GM18507 (cell line): ENCODE measurements at places on chromosomes 2 and 18.

- no peak for DNase-seq
Measured at GRCh38 chr18:3995476-3996102, 459.5 kb downstream of the DLGAP1 start.

DNA sequence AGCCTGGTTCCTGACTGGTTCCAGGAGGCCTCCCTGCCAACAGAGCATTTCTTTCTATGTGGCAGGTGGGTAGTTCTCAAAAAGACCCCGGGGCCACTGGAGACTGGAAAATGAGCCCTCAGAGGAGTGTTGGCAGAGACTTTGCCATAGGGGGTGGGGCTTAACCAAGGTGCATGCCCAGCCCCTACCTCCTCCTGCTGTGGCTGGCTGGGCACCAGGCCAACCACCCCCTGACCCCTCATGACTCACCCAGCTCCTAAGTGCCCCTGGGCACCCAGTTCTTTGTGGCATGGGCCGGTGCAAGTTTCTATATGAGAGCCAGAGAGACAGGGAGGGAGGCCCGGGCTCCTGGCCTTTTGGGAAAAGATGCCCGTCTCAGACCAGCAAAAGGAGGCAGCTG, 98.2 kb upstream of the SMAD2 start:
- no peak for DNase-seq

GRCh38 chr2:223187256-223187655, 135.3 kb downstream of the KCNE4 start:
- no peak for DNase-seq

DNA sequence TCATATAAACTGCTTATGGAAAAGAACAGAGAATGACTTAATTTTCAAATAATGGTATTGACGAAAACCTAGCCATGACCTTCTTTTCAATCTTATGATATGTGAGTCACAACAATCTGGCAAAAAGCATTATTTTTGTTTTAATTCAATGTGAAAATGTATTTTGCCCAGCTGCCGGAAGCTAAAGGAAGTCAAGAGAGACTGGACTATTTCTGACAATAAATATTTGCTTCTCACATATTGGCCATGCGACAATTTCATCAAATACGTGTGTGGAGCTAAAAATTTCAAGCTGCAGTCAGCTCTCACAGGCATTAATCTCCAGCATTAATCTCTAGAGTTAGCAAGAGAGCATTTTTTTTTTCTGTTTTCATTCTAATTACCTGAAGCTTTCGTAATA, 881.0 kb downstream of the CPS1 start:
- DNase-seq = no peak

DNA sequence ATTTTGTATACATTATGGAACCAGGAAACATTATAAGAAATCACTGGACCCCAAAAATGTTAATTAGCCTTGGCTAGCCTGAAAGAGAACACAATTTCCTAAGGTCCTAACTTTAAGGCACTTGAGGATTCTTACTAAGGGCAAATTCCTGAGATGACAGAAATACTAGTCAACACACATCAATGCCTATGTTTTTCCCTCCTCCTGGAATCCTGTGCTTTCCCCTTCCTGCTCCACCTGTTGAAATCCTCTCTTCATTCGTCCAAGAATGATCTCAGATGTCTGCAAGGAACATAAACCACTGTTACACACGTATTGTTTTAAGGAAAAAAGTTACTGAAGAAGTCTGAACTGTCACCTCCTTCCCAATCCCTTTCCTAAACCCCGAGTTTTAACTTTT, 21.2 kb upstream of the DARS1 start:
- no peak for DNase-seq

- no peak for DNase-seq
Measured at GRCh38 chr2:45769056-45769455, 117.6 kb downstream of the PRKCE start.

DNA sequence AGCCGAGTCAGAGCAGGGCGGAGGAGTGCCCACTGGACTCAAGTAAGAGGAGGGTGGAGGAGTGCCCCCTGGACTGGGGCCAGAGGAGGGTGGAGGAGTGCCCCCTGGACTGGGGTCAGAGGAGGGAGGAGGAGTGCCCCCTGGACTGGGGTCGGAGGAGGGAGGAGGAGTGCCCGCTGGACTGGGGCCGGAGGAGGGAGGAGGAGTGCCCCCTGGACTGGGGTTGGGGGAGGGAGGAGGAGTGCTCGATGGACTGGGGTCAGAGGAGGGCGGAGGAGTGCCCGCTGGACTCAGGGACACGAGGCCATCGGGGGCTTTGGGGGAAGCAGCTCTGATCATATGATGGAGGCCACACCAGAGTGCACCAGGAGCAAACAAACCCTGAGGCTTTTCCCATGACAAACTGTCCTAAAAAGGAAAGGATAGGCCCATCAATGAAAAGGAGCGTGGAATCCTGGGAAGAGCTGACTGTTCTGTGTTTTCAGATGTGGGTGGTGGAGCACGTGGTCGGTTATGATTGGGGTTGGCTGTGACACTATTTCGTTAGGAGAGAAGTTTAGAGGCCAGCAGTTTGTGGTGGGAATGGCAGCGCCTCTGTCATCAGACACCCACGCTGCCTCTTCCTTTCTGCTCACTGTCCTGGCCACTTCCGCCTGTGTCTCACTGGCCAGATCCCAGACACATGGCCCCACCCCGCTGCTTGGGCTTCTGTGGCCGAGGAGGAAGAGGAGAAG, 24.5 kb upstream of the HPCAL1 start:
- DNase-seq = no peak

DNA sequence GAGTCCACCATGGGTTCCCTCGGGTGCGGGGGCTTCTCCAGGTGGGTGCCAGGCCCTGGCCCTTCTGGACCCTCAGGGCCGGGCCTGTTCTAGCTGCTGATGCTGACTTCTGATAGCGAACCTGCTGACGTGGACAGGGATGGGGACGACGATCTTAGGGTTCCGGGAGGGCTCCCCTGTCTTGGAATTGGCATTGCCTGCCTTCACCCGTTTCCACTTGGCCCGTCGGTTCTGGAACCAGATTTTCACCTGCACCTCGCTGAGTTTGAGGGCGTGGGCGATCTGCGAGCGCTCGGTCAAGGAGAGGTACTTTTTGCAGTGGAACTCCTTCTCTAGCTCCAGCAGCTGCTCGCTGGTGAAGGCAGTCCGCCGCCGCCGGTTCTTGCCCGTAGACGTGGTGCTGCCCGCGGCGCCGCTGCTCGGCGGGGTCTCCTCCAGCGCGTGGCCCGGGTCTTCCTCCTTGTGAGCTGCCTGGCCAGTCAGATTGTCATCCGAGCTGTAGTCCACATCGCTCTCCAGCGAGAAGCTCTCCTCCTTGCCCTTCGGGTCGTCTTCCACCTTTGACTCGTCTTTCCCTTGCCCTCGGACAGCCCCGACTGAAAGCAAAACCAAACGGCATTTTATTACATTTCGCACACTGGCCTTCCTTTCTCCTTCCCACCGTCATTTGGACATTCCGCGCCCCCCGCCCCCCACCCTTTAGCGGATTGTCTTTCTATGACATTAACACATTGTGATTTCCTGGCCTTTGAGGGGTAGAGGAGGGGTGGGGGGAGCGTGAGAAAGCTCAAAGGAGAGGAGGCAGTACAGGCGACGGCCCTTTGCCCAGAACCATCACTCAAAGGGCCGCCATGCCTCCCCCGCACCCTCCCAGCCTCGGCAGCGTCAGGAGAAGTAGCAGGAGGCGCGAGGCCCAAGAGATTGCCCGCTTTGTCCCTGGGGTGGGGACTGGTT, 2.1 kb downstream of the GBX2 start:
- DNase-seq = no peak

DNA sequence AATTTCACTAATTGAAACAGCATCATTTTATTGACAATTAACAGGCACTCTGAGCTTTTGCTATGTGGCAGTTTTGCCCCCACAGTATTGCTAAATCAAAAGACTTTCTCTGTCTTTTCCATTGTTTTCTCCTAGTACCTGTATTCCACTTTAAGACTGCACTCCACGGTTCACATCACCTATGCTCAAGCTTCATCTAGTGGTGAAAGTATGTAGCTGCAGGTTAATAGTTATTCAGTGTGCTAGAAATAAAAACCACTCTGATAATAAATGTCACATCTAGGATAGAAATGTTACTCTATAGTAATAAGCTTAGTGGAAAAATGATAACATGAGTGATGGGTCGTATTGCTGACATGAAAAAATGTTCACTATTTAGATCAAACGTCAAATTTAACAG, 24.6 kb downstream of the ARL6IP6 start:
- DNase-seq = no peak

- DNase-seq = no peak
Measured at GRCh38 chr18:10417664-10418063, 36.8 kb upstream of the APCDD1 start.

DNA sequence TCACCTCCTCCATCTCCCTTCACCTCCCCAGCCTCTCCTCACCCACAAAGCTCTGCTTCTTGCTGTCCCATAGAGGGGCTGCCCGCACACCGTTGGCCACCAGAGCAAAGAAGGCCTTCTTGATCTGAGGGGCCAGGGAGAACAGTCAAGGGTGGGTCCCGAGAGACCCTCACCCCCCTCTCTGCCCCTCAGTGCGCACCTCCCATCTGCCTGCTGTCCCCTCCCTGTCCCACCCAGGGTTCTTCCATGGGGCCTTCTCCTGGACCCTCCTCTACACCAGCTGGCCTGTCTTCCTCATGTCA, 3.2 kb downstream of the PRKAG3 start:
- DNase-seq = no peak

DNA sequence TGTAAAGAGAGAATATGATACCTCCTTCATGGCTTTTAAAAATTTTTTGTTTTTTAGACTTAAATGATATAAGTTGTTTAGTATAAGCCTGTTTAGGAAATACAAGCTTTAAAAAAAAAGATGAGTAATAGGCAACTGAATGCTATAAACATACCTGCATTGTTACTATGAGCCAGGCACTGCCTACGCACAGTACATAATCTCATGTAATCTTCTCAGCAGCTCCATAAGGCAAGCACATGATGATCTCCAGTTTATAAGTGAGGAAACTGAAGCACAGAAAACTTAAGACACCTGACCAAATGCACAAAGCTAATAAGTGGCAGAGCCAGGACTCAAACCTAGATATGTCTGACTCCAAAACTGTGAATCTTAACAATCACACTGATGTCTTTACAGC, 156.3 kb upstream of the SLC1A4 start:
- DNase-seq = no peak

DNA sequence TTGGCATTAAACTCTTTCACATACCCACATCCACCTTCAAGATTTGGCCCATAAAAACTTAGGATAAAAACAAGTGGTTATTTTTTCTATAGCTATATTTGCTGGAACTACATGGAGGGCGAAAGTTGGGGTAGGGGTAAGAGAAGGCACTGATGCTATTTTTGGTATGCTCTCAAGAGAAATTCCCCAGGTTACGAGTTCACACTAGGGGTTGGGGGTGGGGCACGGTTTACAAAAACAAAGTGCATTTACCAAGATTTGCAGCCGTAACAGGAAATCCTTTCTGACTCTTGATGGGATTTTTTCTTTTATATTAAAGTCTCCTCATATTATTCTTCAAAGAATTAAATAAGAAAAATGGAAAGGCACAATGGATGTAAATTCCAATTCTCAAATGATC, 6.8 kb downstream of the SERPINE2 start:
- DNase-seq = no peak

DNA sequence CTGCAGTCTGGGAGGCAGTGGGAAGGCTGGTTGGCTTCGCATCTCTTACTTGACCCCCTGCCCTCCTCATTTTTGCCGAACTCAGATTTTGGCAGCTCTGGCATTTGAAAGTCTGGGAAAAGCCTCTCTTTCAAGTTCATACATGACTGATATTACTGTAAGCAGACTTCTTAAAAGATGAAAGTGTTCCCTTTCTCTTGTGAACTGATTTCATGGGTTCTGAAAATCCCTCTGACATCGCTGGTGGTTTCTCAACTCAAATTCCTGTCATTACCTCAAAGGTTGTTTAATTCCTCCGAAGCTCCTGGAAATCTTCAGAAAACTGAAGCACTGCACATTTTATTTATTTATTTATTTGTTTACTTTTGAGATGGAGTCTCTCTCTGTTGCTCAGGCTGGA, 16.9 kb upstream of the SLC38A11 start:
- DNase-seq = no peak

GRCh38 chr18:29661924-29662323, 1380.6 kb downstream of the DSC3 start:
- no peak for DNase-seq

DNA sequence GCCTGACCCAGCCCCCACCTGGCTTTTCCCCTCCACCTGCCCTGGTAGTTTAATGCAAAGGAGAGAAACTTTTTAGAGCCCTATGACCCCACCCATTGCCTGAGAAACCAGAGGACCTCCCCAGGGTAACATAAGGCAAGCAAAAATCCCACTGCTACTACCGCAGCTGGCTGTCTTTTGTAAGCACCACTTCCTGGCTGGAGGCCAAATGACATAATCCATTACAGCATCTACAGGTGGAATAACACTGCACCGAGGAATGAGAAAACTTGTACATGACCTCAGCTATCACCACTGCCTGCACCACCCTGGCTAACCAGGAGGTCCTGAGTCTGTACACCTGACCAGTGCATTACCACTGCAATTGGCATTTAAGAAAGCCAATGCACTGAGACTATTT, 149.6 kb upstream of the GALNT5 start:
- DNase-seq = no peak

- DNase-seq = no peak
Measured at GRCh38 chr18:46050268-46050667, 21.8 kb downstream of the PSTPIP2 start.

DNA sequence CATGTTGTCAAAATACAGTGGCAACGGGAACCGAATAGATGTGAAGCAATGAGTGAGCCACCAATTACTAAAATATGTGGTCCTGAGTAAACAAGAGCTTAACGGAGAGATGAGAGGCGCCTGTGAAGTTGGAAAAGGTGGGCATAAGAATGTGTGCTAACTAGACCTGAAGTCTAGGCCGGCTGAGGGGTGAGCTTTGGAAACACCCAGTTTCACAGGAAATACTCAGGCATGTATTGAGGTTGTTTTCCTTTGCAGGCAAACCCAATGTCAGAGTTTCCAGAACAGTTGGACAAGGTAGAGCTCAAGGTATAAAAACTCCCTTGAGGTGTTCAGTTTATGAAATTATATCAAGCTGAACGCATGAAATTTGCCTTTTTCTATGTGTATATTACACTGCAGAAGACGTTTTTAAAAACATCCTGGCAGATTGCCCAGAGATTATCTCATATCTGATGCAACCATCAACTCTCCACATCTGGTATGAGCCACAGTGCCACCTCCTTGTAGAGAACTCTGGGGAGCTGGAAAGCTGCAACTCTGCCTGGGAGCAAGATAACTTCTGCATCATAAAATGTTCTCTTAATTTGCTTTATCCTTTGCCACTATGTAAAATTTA, 3.9 kb upstream of the WDSUB1 start:
- no peak for DNase-seq

DNA sequence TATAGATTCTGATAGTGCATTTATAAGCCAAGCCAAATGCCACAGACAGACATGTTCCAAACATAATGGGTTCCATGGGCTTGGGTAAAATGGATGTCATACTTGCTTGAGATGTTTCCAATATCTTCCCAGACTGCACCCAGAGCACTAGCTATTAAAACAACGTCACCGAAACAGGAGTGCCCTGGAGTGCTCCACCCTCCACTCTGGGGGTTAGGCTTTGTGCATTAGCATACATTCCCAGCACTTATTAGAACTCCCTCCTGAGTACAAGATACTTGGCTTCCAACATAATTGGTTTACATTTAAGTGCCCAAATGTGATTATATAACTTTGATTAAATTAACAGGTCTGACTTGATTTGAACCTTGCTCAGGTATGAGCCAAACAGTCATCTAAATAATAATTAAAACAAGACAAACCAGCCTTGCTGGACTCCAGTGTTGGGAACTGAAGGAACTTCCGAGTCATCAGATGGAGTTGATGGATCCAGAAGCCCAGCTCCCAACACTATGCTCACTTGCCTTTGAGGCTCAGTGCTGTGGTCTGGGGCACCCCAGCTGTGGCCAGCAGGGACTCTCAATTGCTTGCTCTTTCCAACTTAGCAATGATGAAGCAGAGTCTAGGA, 60.5 kb upstream of the LGALSL start:
- no peak for DNase-seq
